ENCODE measurements at places on chromosomes 11 and 22. TPM values are rescaled to one million over a fixed set of nuclear protein-coding genes. Genes with fewer than 3 reads are reported as not detected.

- peak overlapping the region; percentile 17 for H3K27ac ChIP-seq
- H3K4me3 ChIP-seq = peak overlapping the region; percentile 63
- no peaks in the 10 kb centered on the region for H3K27me3 ChIP-seq
- no peaks in the 10 kb centered on the region for H3K36me3 ChIP-seq
- peaks cover 12% of the 10 kb centered on the region for H3K4me1 ChIP-seq
- no peak for DNase-seq
Observed at GRCh38 chr11:804599-804964, 449 bp downstream of the PIDD1 start.

DNA sequence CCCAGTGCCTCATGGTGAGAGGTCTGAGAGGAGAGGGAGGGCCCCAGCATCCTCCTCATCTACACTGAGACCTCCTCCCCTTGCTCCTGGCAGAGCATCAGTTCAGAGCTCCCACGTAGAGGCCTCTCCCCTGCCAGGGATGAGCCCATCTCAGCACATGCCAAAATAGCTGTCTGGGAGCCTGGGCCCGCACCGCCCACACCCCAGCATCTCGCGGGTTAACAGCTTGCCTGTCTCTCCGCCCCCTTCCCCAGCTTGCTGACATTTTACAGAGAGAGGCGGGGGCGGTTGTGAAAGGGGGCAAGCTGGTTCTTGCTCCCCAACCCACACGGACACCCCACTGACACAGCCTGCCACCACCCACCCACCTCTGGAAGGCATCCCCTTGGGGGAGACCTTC lies 6.4 kb downstream of the DGKZ start:
- no peak for DNase-seq
- H3K4me1 ChIP-seq = peaks cover 27% of the 10 kb centered on the region
- no peaks in the 10 kb centered on the region for H3K36me3 ChIP-seq
- H3K27me3 ChIP-seq = no peaks in the 10 kb centered on the region
- no peak overlapping the region for H3K4me3 ChIP-seq
- no peak overlapping the region for H3K27ac ChIP-seq

- H3K4me1 ChIP-seq = peaks cover 34% of the 10 kb centered on the region
- no peak for DNase-seq
- no peaks in the 10 kb centered on the region for H3K36me3 ChIP-seq
- H3K27me3 ChIP-seq = no peaks in the 10 kb centered on the region
- H3K4me3 ChIP-seq = peak overlapping the region; percentile 77
Observed at GRCh38 chr11:7514099-7514591, 346 bp downstream of the PPFIBP2 start.

- no peaks in the 10 kb centered on the region for H3K27me3 ChIP-seq
- no peaks in the 10 kb centered on the region for H3K4me1 ChIP-seq
- peak; percentile 14 for DNase-seq
- H3K4me3 ChIP-seq = no peak overlapping the region
Observed at GRCh38 chr22:48929276-48929790, 898.3 kb downstream of the BRD1 start.

DNA sequence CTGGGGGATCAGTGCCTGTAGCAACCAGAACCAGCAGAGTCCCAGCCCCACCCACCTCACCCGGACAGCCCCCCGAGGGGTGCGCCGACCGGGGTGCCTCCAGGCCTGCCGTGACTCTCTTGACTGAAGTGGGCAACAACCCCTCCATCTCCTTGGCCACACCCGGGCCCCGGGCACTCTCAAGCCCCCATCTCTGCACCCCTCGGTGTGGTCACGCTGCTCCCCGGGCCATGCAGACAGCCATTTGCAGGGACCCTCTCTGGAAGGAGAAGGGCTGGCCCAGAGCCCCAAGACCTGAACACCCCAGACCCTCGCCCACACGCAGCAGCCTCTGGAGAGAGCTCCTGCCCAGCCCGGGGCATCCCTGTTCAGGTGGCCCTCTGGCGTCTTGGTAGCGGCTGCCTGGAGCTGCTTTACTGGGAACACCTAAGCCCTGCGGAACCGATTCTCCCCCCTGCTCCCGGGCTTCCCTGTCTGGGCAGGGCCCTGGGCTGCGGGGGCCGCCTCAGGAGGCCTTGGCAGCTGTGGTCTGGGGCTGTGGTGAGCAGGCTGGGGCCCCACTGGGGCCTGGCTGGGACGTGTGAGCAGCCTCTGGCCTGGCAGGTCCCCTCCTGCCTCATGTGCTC lies 84.9 kb downstream of the WNT7B start:
- no peaks in the 10 kb centered on the region for H3K36me3 ChIP-seq
- H3K27me3 ChIP-seq = peaks cover 7% of the 10 kb centered on the region
- H3K4me3 ChIP-seq = no peak overlapping the region
- no peak for DNase-seq

GRCh38 chr11:75602951-75603350 lies 40.9 kb downstream of the SERPINH1 start:
- no peak overlapping the region for H3K4me3 ChIP-seq
- H3K27ac ChIP-seq = no peak overlapping the region
- H3K4me1 ChIP-seq = no peaks in the 10 kb centered on the region
- H3K27me3 ChIP-seq = no peaks in the 10 kb centered on the region
- DNase-seq = no peak
- H3K36me3 ChIP-seq = no peaks in the 10 kb centered on the region

GRCh38 chr11:69151836-69152235 lies 3.9 kb upstream of the SMIM38 start:
- H3K4me3 ChIP-seq = no peak overlapping the region
- H3K27me3 ChIP-seq = no peaks in the 10 kb centered on the region
- H3K36me3 ChIP-seq = no peaks in the 10 kb centered on the region
- peak; percentile 32 for DNase-seq
- no peak overlapping the region for H3K27ac ChIP-seq

DNA sequence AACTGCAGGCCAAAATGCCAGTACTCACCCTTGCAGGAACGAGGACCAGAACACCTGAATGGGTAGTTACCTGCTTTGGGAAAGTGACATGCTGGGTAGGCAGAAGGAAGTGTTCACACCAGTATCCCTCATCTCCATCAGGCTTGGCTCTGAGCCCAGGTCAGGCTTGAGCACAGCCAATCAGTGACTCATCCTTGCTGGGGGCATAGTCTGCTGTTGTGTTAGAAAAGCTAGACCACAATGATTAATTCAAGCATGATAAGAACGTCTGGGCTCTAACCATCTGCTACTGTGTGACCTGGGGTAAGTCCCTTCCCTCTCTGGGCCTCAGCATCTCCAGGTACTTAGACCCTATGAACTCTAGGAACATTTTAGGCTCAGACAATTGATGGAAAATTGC lies 450.4 kb downstream of the MIAT start:
- H3K27ac ChIP-seq = no peak overlapping the region
- H3K27me3 ChIP-seq = no peaks in the 10 kb centered on the region
- H3K36me3 ChIP-seq = no peaks in the 10 kb centered on the region
- no peak for DNase-seq
- H3K4me3 ChIP-seq = no peak overlapping the region

GRCh38 chr11:111819161-111819828 lies 52.1 kb downstream of the ALG9 start:
- H3K4me1 ChIP-seq = peaks cover 26% of the 10 kb centered on the region
- no peaks in the 10 kb centered on the region for H3K36me3 ChIP-seq
- peak overlapping the region; percentile 19 for H3K27ac ChIP-seq
- H3K4me3 ChIP-seq = no peak overlapping the region
- no peak for DNase-seq
- no peaks in the 10 kb centered on the region for H3K27me3 ChIP-seq

GRCh38 chr22:42177891-42178336 lies 47.3 kb upstream of the CYP2D6 start:
- H3K27me3 ChIP-seq = no peaks in the 10 kb centered on the region
- peaks cover 2% of the 10 kb centered on the region for H3K36me3 ChIP-seq
- no peak for DNase-seq
- H3K4me3 ChIP-seq = no peak overlapping the region
- no peak overlapping the region for H3K27ac ChIP-seq

DNA sequence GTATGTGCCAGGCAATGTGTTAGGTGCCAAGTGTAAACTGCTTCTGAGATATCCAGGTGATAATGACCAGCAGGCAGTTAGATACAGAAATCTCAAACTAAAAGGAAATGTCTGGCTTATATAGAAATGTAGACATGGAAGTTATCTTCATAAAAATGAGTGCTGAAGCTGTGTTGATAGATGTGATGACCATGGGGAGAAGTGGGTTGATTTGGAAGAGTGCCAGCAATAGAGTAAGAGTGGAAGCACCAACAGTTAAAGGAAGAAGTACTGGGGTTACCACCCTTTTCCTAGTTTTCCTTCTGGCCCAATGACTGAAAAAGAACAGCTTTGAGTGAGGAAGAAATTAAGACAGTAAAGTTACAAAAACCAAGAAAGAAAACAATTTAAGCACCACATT lies 68.5 kb downstream of the C2CD3 start:
- peaks cover 25% of the 10 kb centered on the region for H3K36me3 ChIP-seq
- no peak overlapping the region for H3K27ac ChIP-seq
- H3K4me1 ChIP-seq = no peaks in the 10 kb centered on the region
- H3K4me3 ChIP-seq = no peak overlapping the region
- no peak for DNase-seq
- H3K27me3 ChIP-seq = no peaks in the 10 kb centered on the region

- H3K27ac ChIP-seq = no peak overlapping the region
- H3K27me3 ChIP-seq = peaks cover 6% of the 10 kb centered on the region
- DNase-seq = no peak
- no peak overlapping the region for H3K4me3 ChIP-seq
- no peaks in the 10 kb centered on the region for H3K4me1 ChIP-seq
- H3K36me3 ChIP-seq = no peaks in the 10 kb centered on the region
Observed at GRCh38 chr11:43542750-43543712, 137.5 kb upstream of the HSD17B12 start.

- no peaks in the 10 kb centered on the region for H3K4me1 ChIP-seq
- H3K27ac ChIP-seq = no peak overlapping the region
- no peak for DNase-seq
- H3K27me3 ChIP-seq = no peaks in the 10 kb centered on the region
Observed at GRCh38 chr11:79382301-79383050, 58.4 kb downstream of the TENM4 start.

C22orf31 gene
- 0.14 TPM for total RNA-seq

OR5M10 gene
- total RNA-seq = not detected

NPTXR gene
- total RNA-seq = 0.25 TPM

MB gene
- total RNA-seq = 0.25 TPM

SYTL2 gene
- total RNA-seq = 3.7 TPM

ZNF280B gene
- total RNA-seq = 0.08 TPM

MOGAT2 gene
- total RNA-seq = 1.0 TPM

OR8G1 gene
- total RNA-seq = not detected

APOL3 gene
- 34.5 TPM for total RNA-seq

GLYATL1B gene
- not detected for total RNA-seq

GGT1 gene
- 90.5 TPM for total RNA-seq

IZUMO1R gene
- not detected for total RNA-seq

SHANK3 gene
- 5.1 TPM for total RNA-seq

RASSF10 gene
- 1.9 TPM for total RNA-seq
